ENCODE measurements at places on chromosomes 7 and 10. TPM values are rescaled to one million over a fixed set of nuclear protein-coding genes. Genes with fewer than 3 reads are reported as not detected.

TMEM26 gene
- polyA plus RNA-seq, result 1.6 TPM

TRPV6 gene
- 5.5 TPM for polyA plus RNA-seq

SLC26A5 gene
- not detected for polyA plus RNA-seq

TEX36 gene
- polyA plus RNA-seq, result not detected

SPDYE6 gene
- polyA plus RNA-seq, result not detected

- DNase-seq, result no peak
These were observed 152.2 kb downstream of the TMEM178B start for GRCh38 chr7:141225916-141226618.

GRCh38 chr7:41257660-41258059 lies 445.2 kb downstream of the INHBA start:
- no peak for DNase-seq

DNA sequence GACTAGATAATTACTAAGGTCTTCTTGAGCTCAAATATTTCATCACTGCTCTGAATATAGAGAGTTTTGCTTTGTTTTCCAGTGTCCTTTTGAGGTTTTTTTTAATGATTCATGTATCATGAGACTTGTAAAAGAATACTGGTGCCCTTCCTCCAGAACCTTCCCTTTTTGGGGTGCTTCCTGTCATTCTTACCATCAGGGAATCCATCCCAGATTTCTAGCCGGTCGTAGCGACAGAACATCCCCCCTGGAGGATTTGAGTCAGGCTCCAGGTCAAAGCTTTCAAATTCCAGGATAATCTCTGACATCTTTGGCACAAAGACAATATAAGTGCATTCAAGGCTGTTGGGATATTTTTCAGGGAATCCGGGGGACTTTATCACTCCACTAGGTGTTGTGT lies 71.0 kb downstream of the NRP1 start:
- DNase-seq, result no peak

DNA sequence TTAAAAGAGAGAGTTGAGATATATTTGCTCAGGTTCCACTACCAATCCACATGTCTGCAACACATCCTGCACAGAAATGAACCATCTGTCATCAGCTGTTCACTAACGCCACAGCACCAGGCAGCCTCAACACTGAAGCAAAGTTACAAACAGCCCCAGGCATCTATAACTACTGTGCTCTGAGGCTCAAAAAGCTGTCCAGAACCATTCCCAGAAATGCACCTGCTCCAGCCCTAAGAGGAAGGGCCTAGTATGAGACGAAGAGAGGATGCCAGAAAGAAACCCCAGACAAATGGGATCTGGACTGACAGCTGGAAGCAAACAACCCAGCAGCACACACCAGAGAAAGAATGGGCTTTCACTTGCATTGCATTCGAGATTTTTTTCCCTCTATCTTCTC lies 159.3 kb downstream of the ELMO1 start:
- DNase-seq, result no peak

- no peak for DNase-seq
These were observed 4.9 kb downstream of the TRIM8 start for GRCh38 chr10:102648889-102649796.

- peak; percentile 20 for DNase-seq
These were observed 16.7 kb downstream of the LRRN3 start for GRCh38 chr7:111107579-111107978.

DNA sequence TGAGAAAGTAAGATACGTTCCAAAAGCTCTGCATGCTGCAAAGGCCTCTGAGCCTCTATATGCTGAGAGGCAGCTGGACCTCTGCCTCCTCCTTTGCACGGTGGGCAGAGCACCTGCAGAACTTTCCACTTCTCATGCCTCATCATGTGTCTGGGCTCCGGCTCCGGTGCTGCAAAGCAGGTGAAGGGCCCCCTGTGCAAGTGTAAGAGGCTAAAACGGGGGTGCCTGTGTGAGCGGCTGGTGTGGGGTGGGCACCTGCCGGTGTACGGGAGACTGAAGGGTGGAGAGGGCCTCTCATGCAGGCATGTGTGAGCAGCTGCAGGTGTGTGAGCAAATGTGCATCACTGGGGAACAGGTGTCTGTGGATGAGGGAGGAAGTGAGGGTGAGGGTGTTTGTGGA lies 121.0 kb downstream of the KCNMA1 start:
- no peak for DNase-seq
